ENCODE measurements at places on chromosomes 13 and 19.

DNA sequence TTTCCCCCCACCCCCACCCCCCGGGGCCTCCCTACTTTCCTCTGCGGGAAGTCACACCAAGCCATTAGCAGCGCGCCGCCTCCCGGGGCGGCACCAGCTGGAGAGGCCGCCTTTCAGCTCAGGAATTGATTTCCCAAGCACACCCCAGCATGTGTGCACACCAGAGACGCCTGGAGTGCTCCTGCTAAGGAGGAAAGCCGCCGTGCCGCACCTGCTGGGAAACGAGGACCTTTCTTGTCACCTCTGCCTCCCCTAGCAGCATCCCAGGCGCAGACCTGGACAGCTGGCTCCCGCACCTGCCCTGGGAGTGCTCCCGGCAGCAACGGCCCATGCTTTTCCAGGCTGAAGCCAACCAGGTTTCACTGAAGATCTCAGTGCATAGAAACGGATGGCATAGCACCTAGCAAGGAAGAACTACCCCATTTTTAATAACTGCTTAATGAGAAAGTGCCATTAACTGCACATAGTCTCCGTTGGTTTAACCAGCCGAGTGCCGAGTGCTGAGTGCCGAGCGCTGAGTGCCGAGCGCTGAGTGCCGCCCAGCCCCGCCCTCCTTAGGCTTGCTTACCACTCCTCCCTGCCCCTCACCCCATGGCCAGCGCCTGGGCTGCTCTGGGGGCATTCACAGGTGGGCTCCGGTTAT lies 165.0 kb downstream of the USP12 start:
- DNase-seq = no peak

DNA sequence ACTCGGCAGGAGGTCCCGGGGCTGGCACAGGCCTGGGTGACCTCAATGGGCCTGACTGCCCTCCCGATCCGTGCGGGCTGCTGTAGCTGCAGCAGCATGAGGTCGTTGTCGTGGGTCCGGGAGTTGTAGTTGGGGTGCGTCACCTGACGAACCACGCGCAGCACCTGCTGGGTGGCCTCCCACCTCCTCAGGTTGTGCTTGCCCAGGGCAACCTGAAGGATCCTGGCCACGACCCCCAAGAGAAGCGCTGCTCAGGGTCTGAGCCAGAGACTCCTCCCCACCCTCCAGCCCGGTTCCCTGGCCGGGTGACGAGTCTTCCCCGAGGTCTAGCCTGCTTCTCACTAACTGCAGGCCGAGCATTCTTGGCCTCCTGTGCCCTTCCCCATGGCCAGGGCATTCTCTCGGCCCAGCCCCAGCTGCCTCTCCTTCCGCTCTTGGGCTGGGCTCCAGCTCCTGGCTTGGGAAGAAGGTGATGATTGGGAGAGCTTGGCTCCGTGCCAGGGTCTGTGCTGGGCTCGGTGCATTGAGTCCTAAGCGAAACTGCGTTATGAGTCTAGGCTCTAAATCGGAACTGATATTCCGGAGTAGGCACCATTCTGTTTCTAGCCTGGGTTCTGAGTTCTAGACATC lies 3.1 kb downstream of the KLK14 start:
- no peak for DNase-seq

DNA sequence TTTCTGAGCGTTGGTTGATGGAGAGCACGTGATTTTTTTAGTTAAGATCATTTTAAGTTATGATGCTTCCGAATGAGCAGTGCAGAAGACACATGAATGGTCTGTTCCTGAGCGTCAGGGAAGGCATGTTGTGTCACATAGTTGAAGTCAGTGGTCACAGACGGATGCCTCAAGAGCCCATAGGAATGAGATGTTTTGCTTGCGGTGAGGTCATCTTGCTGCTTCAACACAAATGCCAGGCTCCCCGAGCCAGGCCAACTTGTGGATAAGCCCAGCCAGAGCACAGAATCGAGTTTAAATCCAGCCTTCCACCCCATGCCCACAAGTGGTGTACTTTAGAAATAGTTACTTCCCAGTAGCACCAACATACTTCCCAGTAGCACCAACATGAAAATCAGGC lies 5.4 kb downstream of the UPF3A start:
- DNase-seq = no peak

DNA sequence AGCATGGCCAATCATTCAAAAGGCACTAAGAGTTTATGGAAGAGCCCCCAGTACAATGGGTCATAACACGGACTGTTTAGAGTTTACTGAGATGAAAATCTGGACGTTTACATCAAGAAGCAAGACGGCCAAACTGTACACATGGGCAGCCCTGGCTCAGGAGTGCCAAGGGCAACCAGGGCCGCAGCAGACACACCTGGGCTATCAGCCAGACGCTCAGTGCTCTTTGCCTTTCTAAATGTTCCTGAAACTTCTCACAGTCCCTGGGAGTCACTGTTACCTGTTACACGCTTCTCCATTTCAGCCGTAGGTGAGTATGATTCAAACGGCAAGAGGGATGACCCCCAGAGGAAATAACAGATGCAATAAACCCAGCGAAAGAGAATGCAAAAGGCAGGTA lies 64.5 kb downstream of the ABCC4 start:
- DNase-seq = no peak

DNA sequence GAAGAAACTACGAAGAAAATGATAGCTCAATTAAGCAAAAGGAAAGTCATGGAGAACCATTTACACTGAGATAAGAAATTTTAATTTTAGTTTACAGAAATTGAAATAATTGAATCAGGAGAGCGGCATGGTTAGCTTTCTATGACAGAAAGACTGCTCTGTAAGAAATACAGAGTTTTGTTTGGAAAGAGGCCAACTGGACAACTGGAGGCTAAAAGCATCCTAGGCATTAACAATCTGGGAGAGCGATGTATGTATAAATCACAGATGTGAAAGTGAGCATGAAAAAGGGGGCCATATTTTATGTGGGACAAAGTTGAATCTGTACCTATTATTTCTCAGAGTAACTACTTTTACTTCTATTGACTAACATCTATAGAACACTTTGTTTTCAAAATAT lies 1608.8 kb upstream of the PCDH20 start:
- no peak for DNase-seq

Measured in activated CD4-positive, alpha-beta T cell treated with anti-CD3 and anti-CD28 coated beads, Interleukin-2, Interleukin-4, amounts not matched to agents 100 ng/mL and 50 ng/mL, durations not matched to agents 16 hours and 8 hours (primary cell).